ENCODE measurements at places on chromosomes 3 and 15.

DNA sequence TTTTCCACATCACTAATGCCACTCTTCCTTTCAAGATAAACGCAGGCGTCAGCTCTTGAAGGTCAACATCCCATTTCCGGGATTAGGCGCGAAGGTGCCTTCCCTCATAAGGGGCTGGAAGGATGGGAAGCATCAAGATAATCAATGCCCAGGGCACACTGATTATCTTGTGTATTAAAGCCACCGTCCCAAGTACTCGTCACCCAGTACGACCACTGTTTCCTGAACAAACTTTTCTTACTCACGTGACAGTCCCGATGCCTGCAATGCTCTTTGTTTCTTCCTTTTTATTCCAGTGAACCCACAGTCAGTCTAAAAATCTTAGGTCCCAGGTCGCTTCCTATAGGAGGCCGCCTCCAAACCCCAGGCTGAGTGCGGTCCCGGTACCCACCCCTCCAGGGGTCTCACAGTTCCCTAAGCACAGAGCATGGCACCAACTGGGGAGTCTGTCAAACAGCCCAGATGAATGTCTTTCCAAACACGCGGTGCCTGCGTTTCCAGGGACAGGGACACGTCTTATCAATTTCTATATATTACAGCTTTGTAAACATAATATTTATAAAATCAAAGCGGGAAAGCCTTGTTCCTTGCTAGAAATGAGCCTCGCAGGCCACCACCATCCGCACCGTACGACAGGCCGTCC is 589 bp downstream of the ANAPC13 start:
- DNase-seq = peak; percentile 13

DNA sequence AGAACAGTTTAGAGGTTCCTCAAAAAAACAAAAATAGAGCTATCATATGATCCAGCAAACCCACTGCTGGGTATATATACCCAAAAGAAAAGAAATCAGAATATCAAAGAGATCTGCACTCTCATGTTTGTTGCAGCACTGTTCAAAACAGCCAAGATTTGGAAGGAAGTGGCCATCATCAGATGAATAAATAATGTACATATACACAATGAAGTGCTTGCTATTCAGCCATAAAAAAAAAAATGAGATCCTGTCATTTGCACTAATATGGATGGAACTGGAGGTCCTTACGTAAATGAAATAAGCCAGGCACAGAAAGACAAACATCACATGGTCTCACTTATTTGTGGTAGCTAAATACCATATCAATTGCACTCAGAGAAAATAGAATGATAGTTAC is 58.4 kb downstream of the SCAPER start:
- DNase-seq = no peak

- no peak for DNase-seq
These were observed 150.1 kb downstream of the FGF12 start for GRCh38 chr3:192577271-192577670.

DNA sequence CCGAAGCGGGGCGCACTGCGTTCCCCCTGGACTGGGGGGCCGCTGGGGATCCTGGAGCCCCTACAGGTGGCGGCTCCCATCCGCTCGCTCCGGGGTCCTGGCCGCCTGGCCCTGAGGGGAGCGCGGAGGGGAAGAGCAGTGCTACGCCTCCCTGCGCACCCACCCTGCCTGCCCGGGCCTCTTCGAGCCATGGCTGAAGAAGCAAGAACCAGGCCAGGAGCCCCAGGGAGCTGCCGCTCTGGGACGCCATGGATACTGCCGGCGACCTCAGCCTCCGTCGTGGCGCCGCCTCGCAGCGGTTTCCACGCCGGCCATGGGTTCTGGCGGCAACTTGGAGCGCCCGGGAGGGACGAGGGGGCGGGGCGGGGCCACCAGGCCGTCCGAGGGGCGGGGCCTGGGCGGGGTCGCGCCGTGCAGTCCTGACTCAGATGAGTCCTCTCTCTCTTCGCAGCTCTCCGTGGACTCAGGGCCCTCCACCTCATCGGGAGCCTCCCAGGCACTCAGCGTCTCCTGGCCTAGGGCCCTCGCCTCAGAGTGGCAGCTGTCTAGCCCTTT is 50.9 kb downstream of the MYL3 start:
- DNase-seq = peak; percentile 28

GRCh38 chr15:100779331-100780207 is 100.1 kb upstream of the ALDH1A3 start:
- no peak for DNase-seq

GRCh38 chr3:54641226-54642014 is 286.4 kb downstream of the LRTM1 start:
- no peak for DNase-seq

DNA sequence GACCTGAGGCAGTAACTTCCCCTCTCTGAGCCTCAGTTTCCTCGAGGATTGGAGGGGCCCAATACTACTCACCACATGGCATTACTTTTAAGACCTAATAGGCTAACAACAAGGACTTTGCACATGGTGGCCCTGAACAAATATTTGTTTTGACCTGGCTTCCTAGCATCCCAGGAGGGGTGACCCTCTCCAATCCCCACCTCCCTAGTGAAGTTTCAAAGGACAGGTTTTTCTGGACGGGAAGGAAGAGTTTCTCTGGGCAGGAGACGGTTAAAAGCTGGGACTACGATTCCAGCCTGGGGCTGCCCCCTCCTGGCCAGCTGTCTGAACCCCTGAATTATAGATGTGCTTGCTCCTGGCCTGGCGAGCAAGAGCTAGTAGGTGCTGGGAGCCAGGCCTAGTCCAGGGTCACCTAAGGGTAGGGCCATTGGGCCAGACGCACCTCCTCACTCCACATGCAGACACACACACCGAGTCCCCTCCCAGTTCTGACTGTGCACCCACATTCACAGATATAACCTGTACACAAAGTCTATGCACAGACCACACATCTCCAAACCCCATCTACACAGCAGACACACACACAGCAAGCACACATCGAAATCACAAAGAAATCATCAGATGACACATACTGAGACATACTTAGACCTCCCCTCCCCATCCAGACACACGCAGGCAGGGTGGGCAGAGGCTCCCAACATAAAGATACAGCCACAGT is 2.7 kb upstream of the ISL2 start:
- no peak for DNase-seq

DNA sequence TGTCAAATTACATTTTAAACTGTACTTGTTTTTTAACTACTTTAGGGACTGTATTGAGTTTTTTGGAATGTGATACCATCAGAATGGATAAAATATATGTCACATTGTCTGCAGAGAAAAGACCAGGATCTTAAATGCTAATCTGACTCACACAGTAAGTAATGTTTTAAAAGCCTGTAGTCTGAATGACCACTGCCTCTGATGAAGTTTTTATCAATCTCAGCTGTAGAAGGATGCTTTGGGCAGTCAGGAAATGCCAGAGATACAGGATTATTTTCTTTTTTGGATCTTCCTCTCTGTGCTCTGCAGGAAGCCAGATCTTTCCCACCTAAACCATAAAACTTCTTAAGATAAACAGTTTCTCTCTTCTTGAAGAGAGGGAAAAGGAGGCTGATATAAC is 73.1 kb upstream of the PRTG start:
- DNase-seq = no peak

GRCh38 chr3:124567179-124567578 is 163.1 kb upstream of the UMPS start:
- no peak for DNase-seq

DNA sequence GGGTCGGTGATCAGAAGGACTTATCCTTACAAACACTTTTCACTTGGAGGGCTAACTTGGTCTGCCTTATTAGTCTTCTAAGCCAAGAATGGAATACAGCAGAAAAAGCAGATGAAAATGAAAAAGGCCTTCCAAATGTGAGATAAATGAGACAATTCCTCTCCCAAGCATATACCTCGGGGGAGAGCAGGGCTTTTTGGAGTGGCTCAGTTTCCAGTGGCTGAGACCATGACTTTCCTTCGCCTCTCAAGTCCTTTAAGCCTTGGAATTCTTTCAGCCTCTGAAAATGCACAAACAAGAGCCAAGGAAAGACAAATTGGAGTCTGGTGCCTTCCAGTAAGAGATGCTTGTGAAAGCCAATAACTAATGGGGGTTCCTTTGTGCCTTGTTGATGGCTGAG is 130.9 kb downstream of the DTWD1 start:
- no peak for DNase-seq

DNA sequence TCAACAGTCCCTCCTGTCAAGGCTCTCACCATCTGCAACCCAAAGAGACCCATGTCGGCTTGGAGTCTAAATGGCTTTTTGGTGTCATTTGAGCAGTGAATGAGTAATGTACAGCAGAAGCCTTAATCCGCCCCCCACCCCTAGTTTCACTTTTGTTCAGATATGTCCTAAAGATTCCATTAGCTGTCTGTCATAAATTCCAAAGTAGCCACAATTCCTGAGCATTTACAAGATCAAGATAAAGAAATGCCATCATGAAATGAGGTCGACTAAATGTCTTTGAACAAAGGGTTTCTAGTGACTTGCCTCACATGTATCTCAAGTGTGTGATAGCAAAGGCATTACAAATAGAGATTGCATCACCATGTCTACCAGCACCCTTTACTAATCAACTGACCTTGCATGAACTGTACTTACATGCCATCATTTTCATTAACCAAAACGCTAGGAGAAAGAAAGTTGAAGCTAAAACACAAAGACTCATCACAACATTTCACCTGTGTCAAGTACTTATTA is 123.8 kb upstream of the PHLDB2 start:
- peak; percentile 81 for DNase-seq

DNA sequence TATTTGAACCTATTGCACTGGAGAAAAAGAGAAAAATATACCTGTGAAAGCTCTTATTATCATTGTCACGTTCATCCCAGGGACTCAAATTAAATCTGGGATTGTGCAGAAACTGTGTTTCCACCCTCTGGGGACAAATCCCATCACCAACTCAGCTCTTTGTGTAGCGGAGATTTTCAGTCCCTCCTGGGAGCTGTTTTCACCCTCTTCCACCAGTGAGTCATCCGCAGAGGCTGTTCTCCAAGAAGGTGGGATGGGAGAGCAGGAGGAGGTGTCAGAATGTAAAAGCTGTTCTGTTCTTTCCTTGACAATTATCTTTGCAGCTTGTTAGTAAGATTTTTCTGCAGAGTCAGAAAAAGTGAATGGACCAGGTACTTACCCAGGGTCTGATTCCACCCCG is 28.0 kb downstream of the SV2B start:
- DNase-seq = no peak

All from LoVo (cell line).